ENCODE measurements at places on chromosomes 3 and 15.

DNA sequence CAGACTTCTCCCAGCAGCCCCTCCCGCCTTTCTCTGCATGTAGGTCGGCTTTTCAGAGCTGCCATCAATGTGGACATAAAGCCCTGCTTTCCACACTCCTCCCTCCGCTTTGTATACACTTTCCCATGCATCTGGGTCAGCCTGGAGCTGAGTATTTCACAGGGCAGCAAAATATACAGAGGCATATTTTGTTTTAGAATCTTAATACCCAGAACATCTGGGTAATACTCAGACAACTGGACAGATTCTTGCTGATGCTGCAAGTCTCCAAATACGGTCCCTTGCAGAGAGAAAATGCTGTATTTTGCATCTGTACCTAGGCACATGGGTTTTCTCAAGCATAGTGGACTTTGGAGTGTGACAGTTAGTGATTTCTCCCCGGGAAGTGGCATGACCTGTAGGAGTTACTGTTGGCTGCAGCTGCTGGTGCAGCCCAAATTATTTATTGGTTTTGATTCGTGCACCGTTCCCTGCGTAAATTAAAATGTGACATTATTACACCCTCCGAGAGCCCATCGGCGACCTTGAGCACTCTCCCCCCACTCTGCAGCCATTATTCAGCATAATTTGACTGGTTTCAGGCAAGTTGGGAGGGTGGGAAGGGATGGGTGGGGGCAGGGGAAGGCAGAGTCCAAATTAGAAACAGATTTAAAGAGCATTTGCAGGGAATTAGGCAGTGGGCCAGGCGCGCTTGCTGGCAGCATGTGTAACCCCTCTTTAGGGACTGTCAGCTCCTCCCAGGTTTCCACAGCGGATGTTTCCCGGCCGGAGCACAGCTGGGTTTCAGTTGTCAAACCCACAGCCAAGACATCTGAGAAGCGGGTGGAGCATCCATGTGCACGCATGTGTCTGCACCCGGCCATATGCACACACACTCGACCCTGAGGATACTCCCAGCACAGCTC is 100.8 kb downstream of the CPN2 start:
- DNase-seq = no peak

GRCh38 chr15:54208786-54209185 is 230.5 kb downstream of the UNC13C start:
- DNase-seq = no peak

DNA sequence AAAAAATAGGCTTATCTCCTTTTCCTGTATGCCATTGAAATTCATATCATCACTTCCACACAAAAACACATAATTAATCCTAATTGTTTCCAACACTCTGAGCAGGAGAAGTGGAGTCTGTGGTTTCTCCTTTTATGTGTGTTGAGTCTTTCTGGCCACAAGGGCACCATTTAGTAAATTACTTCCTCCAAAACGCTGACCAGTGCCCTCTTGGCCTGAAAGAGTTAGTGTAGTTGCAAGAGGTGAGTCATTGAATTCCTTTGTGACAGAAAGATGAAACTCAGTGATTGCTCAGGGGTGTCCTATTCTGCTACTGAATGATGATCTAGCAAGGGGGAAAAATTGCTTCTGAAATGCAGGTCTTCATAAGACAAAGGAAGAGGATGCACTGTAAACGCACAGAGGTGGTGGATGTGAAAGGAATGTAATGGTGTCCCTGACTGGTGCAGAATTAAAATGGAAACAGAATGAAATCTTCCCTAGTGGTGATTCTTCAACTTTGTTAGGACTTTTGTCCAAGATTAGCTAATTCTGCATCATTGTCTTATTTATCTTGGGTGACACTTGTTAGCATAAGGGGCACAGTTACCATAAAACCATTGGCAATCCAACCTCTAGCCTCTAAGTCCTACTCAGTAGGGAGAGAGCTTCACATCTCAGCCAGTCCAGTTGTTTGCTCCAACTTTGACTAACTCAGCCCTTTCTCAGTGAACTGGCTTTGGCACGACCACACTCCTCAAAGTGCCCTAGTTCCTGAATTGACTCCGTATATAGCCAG is 208.4 kb upstream of the NANOGP8 start:
- DNase-seq = peak; percentile 81

DNA sequence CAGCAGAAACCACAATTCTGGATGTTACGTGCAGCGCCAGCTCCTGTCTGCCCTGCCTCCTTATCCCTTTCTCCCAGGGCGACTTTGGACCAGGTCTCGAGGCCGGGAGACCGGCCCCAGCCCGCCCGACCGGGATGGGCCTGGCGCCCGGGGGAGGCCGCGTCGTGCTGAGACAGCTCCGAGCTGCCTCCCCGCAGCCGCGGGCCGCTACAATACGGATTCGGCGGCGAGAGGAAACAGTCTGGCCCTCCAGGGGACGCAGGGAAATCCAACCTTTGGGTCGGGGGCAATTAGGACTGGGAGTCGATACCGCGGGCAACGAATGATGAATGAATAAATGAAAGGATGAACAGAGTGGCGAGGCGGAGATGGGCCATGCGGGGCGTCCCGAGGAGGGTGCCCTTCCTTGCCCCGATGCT is 537 bp downstream of the GRAMD2A start:
- no peak for DNase-seq

GRCh38 chr3:167772992-167773391 is 37.5 kb downstream of the SERPINI1 start:
- DNase-seq = no peak

DNA sequence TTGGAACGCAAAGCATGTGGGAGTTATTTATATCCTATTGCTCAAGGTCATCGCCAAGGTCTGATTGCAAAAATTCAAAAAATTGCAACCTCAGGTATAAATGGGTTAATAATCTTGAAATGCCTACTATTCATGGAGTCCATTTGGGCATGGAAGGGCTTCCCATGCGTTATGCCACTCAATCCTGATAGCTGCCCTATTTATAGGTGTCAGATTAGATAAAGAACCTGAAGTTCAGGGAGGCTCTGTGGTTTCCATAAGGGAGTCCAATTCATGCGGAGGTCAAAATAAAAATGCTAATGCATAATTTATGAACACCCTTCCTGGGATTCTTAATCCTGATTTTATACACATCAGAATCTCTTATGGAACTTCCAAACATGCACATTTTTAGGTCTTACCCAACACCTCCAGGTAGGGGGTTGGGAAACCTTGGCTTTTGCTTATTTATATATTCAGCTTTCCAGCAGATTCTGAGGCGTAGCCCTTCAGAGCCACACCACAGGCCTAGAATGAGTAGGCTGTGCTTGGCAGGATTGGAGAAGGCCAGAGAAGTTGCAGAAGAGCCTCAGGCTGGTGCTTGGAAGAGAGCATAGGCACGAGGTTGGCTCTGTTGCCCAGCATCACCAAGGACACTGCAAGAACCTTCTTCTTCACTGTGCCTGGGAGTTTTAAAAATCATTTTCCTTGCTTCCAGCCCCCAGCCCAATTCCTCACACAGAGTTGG is 324.4 kb upstream of the CFAP20DC start:
- DNase-seq = no peak

DNA sequence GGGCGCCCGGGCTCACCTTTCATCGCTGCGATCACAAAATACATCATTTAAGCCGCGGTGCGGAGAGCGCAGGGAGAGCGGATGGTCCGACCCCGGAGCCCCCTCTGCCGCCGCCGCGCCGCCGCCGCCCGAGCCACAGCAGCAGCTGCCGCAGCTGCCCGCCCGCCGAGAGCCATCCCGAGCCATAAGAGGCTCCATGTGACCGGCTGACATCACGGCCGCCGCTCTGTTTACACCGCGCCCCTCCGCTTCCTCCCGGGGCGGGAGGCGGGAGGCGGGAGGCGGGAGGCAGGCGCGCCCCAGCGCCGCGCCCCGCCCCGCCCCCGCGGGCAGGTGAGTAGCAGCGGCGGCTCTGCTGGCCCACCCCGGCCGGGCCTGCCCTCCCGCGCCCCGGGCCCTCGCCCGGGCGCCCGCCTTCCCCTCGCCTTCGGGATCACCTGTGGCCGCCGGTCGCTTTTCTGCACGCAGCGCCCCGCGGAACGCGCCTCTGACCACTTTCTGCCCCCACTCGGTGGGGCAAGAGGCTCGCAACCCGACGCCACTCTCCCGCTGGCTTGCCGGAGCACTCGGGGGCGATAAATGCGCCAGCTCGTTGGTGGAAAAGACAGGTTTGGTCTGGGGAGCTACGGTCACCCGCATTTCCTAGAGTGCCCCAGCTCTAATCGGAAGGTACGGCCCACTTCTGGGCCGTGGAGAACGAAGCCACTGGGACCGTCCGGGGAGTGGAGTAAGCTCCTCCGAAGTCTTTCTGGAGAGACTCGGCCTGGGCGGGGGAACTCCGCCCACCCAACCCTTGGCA is 113.6 kb upstream of the ICE2 start:
- no peak for DNase-seq

DNA sequence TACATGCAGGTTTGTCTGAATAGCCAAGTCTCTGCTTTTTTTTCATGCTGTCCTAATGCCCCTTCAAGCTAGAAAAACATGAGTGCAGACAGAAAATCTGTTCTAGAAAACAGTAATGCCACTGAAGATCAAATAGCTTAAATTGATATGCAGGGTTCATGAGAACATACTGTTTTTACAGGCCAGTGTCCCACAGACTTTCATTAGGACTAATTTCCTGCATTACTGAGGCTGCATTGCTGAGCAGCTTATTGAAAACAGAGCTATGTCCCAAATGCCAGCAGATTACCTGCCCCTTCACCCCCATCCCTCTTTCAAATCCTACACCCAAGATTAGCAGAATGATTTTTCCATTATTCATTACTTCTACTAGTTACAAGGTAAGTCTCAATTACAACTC is 665 bp downstream of the TM4SF18 start:
- DNase-seq = no peak

GRCh38 chr3:16828815-16829214 is 55.9 kb upstream of the PLCL2 start:
- no peak for DNase-seq

GRCh38 chr3:99674086-99674789 is 35.8 kb downstream of the COL8A1 start:
- DNase-seq = no peak

DNA sequence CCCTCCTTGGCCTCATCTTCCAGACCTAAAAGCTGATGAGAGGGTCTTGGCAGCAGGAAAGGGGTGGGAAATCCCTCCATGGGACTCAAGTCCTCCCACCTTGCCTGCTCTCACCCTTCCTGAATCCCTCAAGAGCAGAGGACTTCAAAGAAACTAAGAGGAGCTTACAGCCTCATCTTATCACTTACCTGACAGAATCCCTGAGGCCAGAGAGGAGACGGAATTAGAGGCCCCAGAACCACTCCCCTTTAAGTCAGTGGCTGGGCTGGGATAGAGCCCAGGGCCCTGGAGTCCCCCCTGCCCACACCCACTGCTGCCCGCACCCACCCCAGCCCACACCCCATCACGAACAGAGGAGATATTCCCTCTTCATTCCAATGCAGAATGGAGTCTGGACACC is 15.2 kb downstream of the LOXL1 start:
- DNase-seq = no peak

DNA sequence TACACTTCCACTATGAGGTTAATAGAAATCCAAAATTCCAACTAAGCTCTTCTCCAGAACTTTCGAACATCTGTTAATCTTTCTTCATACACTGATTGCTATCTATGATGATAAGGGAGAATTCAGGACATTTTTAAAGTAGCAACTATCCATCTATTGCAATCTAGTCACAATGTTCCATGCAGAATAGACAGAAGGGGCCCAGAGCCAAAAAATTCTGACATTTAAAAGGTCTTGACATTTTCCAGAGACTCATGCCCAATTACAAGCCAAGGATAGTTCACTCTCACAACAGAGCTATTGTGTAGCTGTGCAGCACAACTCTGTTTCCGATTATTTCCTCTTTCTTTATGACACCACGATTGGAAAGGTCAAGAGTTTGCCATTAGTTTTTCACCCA is 999.7 kb upstream of the ALCAM start:
- no peak for DNase-seq

- peak; percentile 59 for DNase-seq
These were observed 1.1 kb downstream of the EHD4 start for GRCh38 chr15:41971089-41971894.

DNA sequence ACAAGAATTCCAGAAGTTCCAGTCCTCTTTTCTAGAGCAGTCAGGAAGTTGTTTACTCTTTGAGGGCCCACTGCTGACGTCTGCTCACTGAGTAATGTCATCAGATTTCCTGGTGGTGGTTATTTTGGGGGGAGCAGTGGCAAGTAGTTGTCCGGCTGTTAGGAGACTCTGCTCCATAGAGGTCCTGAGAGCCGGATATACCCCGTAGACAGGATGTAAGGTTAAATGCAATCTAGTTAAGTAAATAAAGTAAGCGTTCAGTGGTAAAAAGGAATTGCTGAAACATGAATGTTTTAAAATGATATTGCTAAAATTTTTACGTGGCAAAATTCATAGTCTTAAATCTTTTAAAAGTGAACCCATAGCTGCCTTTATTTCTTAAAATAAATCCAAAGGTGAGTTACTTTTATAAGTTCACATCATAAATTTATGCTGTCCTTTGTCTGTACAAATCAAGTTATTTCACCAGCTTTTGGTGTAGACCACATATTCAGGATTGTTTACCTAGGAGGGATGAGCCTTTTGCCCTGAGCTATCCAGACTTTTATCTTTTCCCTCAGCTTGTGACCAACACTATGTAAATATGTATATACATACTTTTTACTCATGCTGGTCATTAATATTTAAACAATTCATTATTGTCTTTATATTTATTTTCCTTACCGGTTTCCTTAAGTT is 65.8 kb downstream of the PDE8A start:
- peak; percentile 63 for DNase-seq

DNA sequence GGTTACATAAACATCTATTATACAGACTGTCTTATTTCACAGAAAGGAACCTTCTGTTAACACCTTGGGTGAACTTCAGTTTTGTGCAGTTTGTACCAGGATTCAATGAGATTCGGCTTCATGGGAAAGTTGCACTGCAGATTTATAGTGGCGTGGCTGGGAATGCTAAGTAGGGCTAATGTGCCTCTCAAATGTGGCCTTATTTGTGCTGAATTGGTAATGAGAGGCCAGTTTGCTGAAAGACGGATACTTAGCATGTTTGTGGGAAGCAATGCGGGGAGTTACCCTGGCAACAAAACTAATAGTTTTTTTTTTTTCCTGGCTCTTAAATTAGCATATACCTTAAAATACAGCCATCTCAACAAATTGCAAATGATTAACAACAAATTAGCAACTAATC is 28.6 kb upstream of the CEMIP start:
- no peak for DNase-seq

DNA sequence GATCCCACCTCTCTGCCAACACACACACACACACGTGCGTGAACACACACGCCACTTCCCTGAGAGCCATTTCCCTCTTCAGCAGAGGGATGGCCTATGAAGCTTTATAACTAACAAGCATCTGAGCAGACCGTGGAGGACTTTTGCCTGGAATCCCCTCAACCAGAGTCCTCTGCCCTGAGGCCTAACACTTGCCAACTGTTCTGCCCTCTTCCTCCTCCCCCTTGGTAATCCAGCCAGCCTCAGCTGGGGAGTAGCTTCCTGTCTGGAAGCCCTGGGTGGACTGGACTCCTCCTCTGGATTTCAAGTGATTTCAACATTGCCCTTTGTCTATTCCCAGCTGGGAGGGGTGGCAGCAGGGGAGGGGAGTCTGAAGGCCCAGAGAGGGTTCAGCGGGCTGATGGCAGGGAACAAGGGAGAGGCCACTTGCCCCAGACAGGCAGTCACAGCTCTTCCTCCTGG is 68.4 kb upstream of the HACD2 start:
- DNase-seq = peak; percentile 46
